ENCODE measurements at places on chromosomes 1 and 21. TPM values are rescaled to one million over a fixed set of nuclear protein-coding genes. Genes with fewer than 3 reads are reported as not detected.

F5 gene
- 2.7 TPM for total RNA-seq

NPHP4 gene
- 37.4 TPM for total RNA-seq

CALML6 gene
- 1.5 TPM for total RNA-seq

DNA sequence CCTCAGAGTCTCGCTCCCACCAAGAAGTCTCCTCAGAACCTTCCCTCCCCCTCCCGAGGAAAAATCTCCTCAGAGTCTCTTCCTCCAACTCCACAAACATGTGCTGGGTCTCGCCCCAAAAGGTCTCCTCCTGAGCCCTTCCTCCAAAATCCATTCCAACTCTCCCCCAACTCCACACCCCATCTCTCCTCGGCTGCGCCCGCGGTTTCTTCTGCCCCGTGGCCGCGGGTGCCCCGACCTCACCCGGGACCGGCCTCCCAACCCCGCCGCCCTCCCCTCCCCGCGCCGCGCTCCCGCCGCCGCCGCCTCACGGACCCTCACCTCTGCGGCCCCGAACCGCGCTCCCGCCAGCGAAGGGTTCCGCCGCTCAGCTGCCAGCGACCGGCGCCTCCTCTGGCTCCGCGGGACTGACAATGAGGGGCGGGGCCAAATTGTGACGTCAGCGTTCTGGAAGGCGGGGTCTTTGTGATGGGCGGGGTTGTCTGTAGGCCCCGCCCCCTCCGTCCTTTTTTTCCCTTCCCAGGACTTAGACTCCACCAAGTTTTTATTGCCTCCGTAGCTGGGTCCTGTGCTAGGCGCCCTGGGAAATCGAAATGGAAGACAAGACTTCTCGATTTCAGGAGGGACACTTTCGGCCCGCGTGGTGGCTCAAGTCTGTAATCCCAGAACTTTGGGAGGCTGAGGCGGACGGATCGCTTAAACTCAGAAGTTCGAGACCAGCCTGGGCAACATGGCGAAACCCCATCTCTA lies at the start of gene LUZP1:
TSS of gene LUZP1 (minus strand) at position 412 of the 750 bp plus-strand sequence.
- DNase-seq = peak; percentile 94

CYP2J2 gene
- 20.0 TPM for total RNA-seq

GRCh38 chr1:178344513-178345091 lies 152.2 kb downstream of the CLEC20A start:
- no peak for DNase-seq

SPAG17 gene
- 1.9 TPM for total RNA-seq

- DNase-seq = no peak
Observed at GRCh38 chr1:54606096-54606989, 17.0 kb downstream of the FAM151A start.

GRCh38 chr1:97791251-97791650 lies 129.6 kb downstream of the DPYD start:
- DNase-seq = no peak

GRCh38 chr1:203598752-203599151 lies 27.9 kb upstream of the ATP2B4 start:
- no peak for DNase-seq

MCOLN2 gene
- 0.21 TPM for total RNA-seq

- no peak for DNase-seq
Observed at GRCh38 chr1:31592132-31592531, 15.8 kb downstream of the TINAGL1 start.

DNA sequence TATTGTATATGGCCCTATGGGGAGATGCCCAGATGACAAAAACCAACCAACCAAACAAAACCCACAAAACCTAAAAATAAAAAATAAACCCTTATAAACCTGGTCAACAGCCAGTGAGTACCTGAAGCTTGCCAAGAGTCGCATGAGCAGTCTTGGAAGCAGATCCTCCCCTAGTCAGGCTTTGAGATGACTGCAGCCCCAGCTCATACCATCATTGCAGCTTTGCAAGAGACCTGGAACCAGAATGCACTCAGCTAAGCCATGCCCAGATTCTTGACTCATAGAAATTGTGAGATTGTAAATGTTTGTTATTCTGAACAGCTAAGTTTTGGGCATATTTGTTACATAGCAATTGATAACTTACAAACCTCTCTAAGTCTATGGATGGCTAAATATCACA lies 326.8 kb downstream of the HLX start:
- DNase-seq = no peak

DNA sequence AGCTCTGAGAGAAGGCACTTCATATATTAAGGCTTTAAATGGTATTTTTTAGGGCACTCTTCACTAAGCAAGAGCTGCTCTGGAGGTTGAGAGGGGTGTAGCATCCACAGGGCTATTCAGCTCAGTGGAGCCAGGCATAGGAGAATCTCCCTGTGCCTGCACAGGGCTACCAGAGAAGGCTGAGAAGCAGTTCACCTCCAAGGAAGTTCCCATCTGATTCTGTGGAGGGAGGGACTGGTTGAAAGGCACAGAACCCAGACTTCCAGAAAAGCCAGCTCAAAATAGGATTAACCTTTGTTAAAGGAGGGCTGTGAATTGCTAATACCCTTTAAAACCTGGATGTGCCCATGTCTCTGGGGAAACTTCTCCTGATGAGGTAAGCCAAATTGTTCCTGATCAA lies 304.5 kb downstream of the TTLL7 start:
- DNase-seq = no peak

DNA sequence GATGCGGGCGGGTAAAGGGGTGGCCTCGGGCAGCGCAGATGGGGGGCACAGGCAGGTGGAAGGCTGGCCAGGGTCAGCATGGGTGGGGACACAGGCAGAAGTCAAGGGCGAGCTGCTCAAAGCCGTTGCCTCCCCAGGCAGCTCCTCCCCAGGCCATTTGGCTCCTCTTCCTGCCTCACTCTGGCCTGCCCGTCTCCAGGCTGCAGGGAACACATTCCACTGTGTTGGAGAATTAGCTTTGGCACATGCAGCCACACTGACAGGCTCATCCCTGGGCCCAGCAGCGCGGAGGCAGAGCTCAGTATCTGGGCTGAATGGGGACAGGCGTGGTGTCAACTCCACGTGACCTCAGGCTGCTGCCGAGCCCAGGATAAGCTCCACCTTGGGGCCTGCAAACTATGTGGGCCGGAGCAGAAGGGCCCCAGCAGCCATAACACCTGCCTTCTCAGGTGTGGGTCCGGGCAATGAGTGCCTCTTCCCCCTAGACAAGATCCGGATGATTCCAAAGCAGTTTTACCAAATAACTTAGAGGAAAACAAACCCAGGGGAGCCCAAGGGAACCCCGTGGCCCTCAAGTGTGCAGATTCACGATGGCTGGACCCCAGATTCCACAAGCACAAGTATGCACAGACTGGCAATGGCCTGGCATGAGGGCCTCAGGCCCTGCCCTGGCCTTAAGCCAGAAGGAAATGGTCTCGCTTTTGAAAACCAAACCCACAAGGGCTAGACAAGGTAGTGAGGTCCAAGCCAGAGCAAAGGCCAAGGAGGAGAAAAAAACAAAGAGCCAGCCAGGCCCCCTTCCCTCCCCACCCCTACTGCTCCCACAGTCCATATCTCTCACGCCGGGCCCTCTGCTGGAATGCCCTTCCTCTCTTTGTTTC lies 40.2 kb downstream of the HSPG2 start:
- no peak for DNase-seq

DNA sequence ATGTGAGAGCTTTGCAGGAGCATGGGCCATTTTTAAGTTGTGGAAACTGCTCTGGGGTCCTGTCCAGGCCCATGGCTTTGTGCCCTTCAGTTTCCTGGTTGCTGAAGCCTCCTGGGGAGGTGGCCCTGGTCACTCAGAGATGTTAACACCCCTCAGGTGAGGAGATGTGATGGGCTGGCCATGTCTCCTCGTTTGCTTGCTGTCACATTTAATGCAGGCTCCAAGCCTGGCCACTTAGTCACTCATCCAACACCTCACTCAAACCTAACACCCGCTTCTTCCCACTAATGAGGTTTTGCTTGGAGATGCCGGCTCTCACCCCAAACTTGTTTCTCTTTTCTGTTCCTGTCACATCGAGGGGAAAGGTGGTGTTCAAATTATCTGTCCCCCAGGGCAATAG lies 192.7 kb downstream of the PTPRU start:
- DNase-seq = no peak

DNA sequence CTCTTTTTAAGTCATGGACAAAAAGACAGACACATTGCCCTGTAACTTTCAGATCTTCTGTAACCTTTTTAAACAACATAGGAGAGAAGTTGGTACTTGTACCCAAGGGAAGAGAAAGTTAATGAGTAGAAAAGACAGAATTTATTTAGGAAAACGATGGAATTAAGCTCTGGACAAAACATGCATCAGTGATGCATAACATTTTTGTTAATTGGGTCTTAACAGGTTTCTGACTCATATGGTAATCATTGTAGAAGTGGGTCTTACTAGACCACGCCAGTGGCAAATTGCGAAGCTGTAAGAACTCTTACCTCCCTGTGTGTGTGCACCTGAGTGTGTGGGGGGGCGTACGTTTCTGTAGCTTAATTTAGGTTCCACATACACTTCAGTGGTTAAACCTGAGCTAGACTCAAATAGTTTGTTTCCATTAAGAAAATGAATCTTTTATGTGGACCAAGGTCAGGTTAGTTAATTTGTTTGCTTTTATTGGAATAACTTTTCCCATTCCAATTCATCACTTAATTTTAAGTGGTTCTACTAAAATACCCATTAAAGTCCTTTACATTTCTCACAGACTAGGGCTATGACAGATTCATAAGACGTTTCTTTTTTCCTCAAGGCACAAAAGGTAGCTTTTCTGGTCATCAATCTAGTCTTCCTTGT lies 48.1 kb downstream of the NFIA start:
- no peak for DNase-seq

DNA sequence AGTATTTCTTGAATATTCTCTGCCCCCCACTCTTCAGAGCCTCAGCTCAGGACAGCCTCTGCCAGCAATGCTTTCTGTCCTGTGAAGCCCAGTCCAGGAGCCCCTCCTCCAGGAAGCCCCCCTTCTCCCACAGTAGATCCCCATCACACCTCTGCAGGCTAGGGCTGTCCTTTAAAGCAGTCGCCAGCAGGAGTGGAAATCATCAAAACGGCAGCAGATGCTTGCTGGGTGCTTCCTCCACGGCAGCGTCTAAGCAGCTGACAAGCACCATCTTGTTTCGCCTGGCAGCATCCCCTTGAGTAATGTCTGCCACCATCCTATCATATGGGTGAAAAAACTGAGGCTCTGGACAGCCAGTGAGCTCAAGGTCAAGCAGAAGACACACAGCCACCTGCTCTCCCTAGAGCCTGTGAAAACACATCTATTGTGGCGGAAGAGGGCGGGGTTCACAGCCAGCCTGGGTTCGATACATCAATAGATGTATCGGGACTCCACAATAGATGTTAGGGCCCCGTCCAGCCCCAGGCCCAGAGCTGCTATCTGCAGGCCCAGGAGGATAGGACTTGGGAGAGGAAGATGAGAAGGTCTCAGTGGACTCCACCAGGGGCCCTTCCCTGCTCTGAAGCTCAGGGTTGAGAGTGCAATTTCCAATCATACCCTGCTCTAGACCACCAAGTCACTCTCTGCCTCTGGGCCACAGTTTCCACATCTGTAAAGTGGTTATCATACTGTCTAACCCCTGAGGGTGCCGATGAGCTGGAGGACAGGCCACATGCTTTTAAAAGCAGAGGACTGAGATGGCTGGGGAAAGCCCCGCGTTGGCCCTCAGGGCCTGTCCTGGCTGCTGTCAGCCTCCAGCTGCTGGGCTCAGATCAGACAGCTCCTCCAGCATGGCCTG lies 17.5 kb downstream of the RUNX3 start:
- DNase-seq = no peak

DNA sequence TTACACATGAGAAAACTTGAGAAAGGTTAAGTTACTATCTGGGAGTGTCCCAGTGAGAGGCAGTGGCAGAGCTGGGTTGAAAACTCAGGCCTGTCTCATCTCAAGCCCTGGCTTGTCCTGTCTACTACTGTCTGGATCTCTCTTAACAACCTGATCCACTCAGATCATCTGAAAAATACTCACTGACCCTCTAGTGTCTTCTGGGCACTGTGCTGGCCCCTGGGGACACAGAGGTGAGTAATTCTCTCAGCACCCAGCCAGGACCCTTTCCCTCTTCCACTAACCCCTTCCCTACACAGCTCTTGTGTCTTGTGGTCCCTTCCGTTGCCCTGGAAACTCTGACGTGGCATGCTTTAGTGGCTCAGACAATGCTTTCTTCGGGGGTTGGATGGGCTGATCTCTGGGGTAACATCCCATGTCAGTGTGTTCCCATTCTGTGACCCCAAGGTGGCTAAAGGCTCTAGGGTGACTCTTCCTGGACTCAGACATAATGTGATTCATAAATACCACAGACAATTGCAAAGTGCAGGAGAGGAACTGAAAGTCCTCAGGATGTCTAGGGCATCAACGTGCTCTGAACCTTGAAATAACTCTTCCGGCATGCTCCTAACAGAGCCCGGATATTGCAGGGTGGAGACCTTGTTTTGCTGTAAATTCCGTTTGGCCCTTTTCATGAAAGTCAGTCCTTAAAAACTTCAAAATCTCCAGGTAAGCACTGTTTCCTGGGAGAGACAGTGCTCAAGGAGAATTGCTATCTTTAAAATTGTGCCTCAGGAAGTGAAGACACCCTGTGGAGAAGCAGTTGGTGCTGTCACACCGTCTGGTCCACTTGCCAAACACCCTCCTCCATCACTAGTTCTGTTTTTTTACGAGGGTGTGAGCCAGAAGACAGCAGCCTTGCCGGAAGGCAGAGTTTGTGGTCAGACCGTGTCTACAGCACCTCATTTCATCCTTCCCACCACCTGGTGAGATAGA lies 4.0 kb downstream of the SHISAL2A start:
- DNase-seq = peak; percentile 35

IL22RA1 gene
- not detected for total RNA-seq

DNA sequence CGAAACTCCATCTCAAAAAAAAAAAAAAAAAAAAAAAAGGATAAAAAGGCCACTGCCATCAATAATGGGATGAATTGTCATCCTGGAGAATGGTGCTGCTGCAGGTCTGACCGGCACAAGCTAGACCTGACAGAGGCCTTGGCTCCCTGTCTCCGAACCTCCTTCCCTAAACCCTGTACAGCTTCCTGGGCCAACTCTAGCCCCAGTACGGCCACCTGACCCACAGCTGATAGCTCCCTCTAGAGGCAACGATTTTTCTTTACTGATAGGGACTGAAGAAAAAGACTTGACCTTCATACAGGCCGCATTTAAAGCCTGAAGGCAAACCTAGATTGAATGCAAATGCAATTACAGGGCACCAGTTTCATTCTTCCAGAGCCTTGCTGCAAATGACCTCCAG lies 30.7 kb downstream of the NOL9 start:
- no peak for DNase-seq

GRCh38 chr1:31736675-31737074 lies 27.5 kb downstream of the ADGRB2 start:
- no peak for DNase-seq

DNA sequence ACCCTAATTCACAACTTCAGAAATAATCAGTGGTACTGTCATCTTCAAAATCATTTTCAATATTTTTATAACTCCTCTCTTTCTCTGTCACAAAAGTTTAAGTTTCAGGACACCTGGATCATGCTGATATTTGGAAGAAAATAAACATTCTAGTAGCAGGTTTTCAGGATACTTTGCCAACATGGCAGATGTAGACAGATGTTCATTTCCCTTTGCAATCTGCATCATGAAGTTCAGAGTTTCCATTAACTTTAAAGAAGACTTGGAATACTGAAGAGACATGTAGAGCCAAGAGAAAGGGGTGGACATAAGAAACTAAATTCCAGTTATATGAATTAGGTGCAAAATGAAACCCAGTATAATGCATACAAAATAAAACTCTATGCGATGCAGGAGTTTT lies 218.1 kb downstream of the USH2A start:
- DNase-seq = no peak

NPR1 gene
- 1.2 TPM for total RNA-seq

MMP23B gene
- 7.5 TPM for total RNA-seq

Measured in dorsolateral prefrontal cortex (tissue), 122 donors.